Left renal pelvis (tissue), 4 donors: ENCODE measurements at places on chromosomes 2 and 18. TPM values are rescaled to one million over a fixed set of nuclear protein-coding genes. Genes with fewer than 3 reads are reported as not detected.
A peak's percentile ranks its signal among the peaks of the same experiment; 100 is the strongest.

Gene TRIB2
- polyA plus RNA-seq: 108 TPM

Gene SLC23A3
- 24.8 TPM for polyA plus RNA-seq

Gene REEP1
- 4.3 TPM for polyA plus RNA-seq

Gene HRH4
- polyA plus RNA-seq: 0.17 TPM

Gene IL36B
- not detected for polyA plus RNA-seq

Gene GREB1
- polyA plus RNA-seq: 16.3 TPM

Gene HOXD13
- polyA plus RNA-seq: 0.24 TPM

Gene GAD1
- 0.66 TPM for polyA plus RNA-seq

Gene CRYBA2
- not detected for polyA plus RNA-seq

Gene NCK2
- 68.0 TPM for polyA plus RNA-seq

Gene EGR4
- not detected for polyA plus RNA-seq

Gene RNF152
- polyA plus RNA-seq: 11.8 TPM

Gene TTL
- polyA plus RNA-seq: 38.7 TPM

Gene TUBA4B
- polyA plus RNA-seq: 0.46 TPM

DNA sequence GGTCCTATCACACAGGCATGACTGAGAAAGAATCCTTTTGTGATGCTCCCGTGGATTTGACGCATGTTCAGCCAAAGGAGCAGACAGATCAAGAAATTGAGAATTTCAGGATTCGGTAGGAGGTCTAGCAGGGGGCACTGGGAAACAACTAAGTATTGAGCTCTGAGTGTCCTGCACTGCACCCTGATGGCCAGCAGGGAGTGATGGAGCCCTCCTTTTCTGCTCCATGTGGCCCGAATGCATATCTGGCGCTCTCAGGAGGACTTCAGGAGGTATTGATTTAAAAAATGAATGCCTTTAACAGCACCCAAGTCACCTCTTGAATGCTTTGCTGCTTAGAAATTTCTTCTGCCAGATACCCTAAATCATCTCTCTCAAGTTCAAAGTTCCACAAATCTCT, 58.0 kb downstream of the ZNF519 start:
- DNase-seq: no peak

DNA sequence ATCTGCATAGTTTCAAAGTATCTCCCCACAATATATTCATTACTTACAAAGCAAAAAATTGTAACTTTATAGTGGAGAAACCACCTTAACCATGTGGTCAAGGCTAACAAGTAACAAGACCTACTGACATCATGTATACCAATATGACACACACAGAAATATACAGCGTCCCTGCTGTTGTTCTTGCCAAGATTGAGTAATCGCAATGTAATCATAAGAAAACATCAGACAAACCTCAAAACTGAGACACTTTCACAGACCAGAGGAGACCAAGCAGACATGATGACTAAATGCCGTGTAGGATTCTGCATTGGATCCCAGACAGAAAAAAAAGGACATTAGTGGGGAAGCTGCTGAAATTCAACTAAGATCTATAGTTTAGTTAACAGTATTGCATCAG, 123.0 kb downstream of the ACAA2 start:
- no peak for DNase-seq

DNA sequence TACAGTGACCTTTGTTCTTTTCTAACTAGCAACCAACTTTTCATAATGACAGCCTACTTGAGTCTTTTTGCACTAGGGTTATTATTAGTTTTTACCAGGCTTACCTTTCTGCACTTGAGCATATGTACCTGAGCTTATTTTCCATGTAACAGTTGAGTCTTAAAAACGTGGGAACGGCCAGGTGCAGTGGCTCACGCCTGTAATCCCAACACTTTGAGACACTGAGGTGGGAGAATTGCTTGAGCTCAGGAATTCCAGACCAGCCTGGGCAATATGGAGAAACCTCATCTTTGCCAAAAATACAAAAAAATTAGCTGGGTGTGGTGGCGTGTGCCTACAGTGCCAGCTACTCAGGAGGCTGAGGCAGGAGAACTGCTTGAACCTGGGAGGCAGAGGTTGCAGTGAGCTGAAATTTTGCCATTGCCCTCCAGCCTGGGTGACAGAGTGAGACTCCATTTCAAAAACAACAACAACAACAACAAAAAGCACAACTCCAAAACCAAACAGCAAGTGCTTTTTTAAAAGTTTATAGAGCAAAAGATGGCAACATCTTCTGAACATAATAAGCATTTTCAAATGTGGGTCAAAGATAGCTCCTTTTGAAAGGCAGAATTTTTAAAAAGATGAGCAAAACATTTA, 57.1 kb upstream of the CD28 start:
- DNase-seq: no peak

DNA sequence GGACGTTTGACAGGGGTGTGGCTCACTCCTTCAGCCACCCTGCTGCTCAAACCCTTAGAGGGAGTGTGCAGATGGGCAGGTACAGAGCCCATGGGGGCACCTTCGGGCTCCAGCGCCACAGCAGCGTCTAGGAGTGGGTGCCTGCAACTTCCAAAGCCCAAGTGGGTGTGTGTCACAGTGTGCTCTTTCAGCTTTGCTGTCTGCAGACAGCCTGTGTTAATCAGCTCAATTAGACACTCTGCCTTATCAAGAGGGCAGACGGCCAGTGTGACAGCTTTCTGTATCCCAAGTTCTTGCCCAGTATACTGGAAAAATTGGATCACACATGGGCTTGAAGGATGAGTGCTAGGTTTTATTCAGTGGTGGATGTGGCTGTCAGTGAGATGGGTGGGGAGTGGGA, 96.7 kb downstream of the AP1S3 start:
- DNase-seq: no peak

DNA sequence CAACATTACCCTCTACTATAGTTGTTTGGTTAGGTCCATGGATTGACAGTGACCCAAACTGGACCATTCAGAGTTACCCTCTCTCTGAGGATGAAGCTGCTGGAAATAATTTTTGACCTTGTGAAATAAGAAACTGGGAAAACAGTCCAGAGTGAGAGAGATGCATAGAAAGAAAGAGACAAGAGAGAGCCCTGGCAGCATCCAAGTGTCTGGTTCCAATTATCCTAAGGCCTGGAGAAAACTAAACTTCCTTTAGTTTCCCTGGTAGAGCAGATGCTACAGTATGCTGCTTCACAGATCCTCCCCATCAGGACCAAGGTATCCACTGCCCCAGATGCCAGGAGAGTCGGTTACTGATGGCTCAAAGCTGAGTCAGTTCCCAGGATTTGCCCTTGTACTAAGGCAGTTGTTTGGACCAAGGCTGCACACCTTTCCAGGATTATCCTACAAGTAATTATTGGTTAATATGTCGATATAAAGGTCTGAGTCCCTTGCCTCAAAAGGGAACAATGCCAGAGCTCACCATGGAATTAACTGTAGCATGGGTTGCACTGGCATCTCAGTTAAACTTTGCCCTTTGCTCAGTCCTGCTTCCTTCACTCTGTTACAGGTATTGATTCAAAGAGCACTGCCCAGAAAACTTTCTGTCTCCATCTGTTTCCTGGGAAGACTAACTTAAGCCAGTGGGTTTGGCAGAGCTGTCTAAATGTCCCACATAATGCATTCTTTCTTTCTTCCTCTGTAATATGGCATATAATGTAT, 14.6 kb upstream of the CHN1 start:
- DNase-seq: no peak

DNA sequence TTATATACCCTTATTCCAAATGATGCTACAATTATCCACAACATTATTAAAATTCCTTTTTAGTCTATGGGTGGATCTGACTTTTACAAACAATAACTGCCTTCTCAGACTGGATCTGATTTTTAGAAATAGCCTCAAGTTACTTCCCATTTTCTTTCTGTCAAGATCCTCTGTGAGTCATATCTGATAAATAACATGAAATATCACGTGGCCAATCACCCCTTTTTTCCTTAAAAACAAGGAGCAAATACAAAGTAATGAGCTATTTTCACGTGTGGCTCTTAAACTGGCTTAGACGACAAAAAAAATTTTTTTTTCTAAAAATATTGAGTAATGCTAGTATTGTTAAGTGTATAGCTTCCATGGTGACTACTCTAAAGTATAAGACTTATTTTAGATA, 6.7 kb downstream of the PELI1 start:
- no peak for DNase-seq

- DNase-seq: no peak
Measured at GRCh38 chr2:39583781-39584180, 81.9 kb upstream of the TMEM178A start.

GRCh38 chr2:100603948-100604633, 41.3 kb downstream of the PDCL3 start:
- no peak for DNase-seq

DNA sequence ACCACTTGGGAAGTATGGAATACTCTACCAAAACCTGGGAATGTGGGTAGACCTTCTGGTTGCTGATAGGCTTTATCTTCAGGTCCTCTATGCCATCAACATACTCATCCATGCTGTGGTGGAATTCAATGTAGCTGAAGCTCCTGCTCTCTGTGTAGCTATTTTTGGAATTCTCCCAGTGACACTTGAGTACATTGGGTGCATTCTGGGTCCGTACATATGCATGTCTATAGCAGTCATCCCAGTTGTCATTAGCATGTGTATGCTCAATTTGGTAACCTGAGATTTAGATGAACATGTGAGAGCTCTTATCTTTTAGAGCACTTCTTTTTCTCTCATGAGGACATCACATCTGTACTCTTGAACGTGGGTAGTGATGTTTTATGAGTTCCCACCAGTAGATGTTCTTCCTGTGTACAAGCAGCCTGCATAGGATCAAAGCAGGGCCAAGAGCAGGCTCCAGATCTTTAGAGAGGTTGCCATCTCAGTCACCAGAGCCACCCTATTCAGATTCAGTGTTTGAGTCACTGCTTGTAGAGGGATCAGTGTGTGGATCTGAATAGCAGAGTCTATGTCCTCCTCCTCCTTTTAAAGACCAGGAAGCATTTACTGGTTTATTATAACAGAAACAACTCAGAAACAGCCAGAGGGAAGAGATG, 65.9 kb downstream of the MGAT5 start:
- DNase-seq: no peak

DNA sequence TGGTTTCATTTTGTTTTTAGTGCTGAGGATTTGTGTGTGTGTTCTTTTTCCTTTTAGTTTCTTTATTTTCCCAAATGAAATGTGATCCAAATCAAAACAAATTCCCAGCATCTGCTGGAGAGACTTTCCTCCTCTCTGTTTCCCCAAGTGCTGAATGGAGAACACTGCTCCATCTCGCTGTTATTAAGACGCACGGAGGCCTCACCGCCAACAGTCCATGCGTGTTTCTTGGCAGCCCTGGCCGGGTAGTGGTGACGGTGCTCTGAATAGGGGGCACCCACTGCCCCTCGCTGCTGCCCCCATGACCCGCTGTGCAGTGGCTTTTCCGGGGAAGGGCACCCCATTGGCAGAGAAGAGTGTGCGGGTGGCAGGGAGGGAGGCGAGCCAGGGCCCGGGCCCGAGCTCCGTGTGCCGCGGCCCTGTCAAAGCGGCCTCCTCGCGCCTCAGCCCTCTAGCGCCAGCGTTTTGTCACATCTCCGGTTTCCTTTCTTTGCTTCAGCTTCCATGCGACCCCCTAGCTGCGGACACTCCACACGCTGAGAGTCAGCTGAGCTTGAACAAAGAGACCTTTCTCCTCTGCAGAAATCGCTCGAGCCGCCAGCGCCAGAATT, 473.7 kb upstream of the SALL3 start:
- DNase-seq: peak; percentile 31

GRCh38 chr2:152518641-152519580, 183.9 kb downstream of the FMNL2 start:
- DNase-seq: no peak

- DNase-seq: no peak
Measured at GRCh38 chr18:57811477-57812125, 8.5 kb upstream of the ATP8B1 start.

GRCh38 chr2:240369801-240370585, 65.5 kb upstream of the GPC1 start:
- DNase-seq: no peak

- DNase-seq: no peak
Measured at GRCh38 chr2:190407246-190407661, 901 bp upstream of the MFSD6 start.

DNA sequence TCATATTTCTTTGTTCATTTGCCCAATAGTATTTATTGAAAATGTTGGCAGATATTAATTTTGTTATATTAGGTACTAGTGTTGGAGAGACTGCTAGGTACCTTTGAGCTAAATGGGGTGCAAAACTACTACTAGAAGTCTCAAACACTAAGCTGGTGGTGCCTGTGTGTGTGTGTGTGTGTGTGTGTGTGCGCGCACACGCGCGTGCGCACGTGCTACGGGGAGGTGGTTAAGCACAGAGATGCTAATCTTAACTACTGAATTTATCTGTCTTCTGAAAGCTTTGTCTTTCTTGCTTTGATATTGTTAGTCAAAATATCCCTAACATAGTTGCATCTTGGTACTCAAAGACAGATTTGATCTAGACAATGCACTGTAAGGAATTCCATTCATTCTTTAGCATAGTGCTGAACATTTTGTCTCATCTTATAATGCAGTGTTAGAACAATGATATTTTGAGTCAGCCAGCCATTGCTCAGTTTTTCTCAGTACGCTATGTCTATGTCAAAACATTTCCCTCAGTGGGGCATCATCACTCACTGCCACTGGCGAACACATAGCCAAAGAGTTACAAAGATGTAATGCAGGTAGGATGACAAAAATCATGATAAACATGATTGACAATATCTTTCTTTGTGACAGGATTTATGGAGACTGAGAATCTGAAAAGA, 396.0 kb upstream of the RGPD4 start:
- no peak for DNase-seq

DNA sequence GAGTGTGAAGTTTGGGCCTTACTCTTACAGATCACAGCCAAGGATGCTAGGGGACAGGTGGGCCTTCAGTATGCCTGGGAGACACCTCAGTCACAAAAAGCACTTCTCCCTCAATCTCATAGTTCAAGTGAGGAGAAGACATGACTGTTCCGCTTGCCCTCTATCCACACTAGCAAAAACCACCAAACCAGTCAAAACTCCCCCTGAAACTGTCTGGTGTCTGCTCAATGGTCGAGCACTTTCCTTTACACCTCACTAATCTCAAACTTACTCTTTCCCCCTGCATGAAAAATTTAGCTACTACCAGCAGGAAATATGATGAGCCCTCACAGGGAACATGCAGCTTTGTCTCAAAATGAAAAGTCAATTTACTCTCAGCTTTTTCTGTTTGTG, 232.2 kb downstream of the TRIB2 start:
- DNase-seq: no peak

DNA sequence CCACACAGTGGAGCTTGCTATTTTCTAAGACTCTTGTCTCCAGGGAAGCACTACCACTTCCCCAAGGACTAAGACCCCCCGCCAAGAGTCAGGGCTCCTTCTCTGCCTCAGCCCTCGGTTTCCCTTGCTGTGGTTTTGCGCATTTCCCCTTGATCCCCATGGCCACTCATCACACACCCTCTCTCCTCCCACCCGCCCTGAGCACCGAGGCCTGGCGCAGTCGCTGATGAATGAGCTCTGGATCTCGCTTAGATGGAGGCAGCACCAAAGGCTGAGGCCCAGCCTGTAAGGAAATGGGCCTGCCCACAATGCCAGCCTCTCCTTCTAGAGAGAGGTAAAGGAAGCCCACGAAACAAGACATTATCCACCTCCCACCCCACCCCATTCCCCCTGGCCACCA, 96.9 kb downstream of the TNS1 start:
- DNase-seq: no peak
